ENCODE measurements at places on chromosomes 5 and 9. TPM values are rescaled to one million over a fixed set of nuclear protein-coding genes. Genes with fewer than 3 reads are reported as not detected.

GRCh38 chr5:128436749-128437188 is 101.3 kb downstream of the FBN2 start:
- H3K27me3 ChIP-seq, result no peaks in the 10 kb centered on the region
- H3K27ac ChIP-seq, result no peak overlapping the region
- no peaks in the 10 kb centered on the region for H3K4me1 ChIP-seq
- H3K4me3 ChIP-seq, result no peak overlapping the region
- DNase-seq, result no peak

- H3K4me3 ChIP-seq, result no peak overlapping the region
- peaks cover 88% of the 10 kb centered on the region for H3K27me3 ChIP-seq
- H3K4me1 ChIP-seq, result peaks cover 12% of the 10 kb centered on the region
- DNase-seq, result no peak
Measured at GRCh38 chr9:77021291-77021894, 1.9 kb downstream of the FOXB2 start.

GRCh38 chr9:96484521-96484931 is 34.6 kb downstream of the HABP4 start:
- H3K4me3 ChIP-seq, result no peak overlapping the region
- H3K27ac ChIP-seq, result no peak overlapping the region
- H3K27me3 ChIP-seq, result no peaks in the 10 kb centered on the region
- DNase-seq, result no peak
- H3K36me3 ChIP-seq, result no peaks in the 10 kb centered on the region

- peaks cover 14% of the 10 kb centered on the region for H3K4me1 ChIP-seq
- H3K4me3 ChIP-seq, result peak overlapping the region; percentile 83
- H3K27ac ChIP-seq, result peak overlapping the region; percentile 97
- H3K36me3 ChIP-seq, result peaks cover 33% of the 10 kb centered on the region
- no peaks in the 10 kb centered on the region for H3K27me3 ChIP-seq
Measured at GRCh38 chr5:87411973-87412629, 629 bp downstream of the CCNH start.

- no peak overlapping the region for H3K4me3 ChIP-seq
- H3K4me1 ChIP-seq, result no peaks in the 10 kb centered on the region
- no peak for DNase-seq
- H3K27ac ChIP-seq, result no peak overlapping the region
Measured at GRCh38 chr5:142929587-142929986, 159.4 kb downstream of the ARHGAP26 start.

DNA sequence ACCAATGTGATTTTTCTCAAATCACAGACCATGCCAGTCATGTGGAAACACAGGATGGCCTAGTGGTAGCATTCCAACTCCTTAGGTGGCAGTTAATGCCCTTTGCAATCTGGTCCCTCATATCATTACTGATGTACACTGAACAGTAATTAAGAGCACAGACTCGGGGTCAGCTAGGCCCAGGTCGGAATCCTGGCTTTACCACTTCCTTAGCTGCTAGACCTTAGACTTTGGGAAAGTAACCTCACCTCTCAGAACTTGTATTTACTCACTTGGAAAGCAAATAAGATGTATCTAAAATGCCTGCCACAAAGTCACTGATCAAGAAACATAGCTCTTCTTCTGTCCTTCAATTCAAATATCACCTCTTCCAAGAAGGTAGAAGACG is 112.8 kb downstream of the MAPKAP1 start:
- H3K27ac ChIP-seq, result no peak overlapping the region
- DNase-seq, result no peak
- H3K27me3 ChIP-seq, result no peaks in the 10 kb centered on the region
- no peaks in the 10 kb centered on the region for H3K36me3 ChIP-seq

- no peaks in the 10 kb centered on the region for H3K36me3 ChIP-seq
- no peak overlapping the region for H3K4me3 ChIP-seq
- DNase-seq, result no peak
- H3K27me3 ChIP-seq, result no peaks in the 10 kb centered on the region
Measured at GRCh38 chr5:42507451-42508097, 84.3 kb downstream of the GHR start.

DNA sequence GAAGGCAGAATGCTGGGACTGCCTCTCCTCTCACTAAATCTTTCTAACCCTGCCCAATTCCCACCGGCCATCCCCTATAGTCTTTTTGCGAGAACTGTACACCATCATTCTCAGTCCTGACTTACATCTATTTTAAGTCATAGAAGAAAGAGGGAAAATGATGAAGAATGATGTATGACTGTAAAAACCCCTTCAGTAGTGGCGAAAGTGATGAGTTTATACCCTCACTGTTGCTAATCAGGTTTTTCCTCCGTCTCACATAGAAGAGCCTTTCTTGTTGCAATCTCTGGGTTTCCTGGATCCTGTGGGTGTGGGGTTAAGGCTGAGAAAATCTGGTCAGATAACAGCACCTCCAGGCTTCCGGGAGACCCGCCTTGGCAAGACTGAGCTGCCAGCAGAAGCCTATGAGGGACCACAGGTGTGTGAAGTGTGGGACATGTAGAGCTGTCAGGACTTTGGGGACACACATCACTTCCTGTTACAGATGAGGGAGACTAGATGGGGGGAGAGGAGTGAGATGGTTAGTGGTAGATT is 147.1 kb upstream of the SLC12A2 start:
- no peak for DNase-seq
- no peaks in the 10 kb centered on the region for H3K36me3 ChIP-seq
- no peak overlapping the region for H3K4me3 ChIP-seq
- H3K27me3 ChIP-seq, result no peaks in the 10 kb centered on the region

DNA sequence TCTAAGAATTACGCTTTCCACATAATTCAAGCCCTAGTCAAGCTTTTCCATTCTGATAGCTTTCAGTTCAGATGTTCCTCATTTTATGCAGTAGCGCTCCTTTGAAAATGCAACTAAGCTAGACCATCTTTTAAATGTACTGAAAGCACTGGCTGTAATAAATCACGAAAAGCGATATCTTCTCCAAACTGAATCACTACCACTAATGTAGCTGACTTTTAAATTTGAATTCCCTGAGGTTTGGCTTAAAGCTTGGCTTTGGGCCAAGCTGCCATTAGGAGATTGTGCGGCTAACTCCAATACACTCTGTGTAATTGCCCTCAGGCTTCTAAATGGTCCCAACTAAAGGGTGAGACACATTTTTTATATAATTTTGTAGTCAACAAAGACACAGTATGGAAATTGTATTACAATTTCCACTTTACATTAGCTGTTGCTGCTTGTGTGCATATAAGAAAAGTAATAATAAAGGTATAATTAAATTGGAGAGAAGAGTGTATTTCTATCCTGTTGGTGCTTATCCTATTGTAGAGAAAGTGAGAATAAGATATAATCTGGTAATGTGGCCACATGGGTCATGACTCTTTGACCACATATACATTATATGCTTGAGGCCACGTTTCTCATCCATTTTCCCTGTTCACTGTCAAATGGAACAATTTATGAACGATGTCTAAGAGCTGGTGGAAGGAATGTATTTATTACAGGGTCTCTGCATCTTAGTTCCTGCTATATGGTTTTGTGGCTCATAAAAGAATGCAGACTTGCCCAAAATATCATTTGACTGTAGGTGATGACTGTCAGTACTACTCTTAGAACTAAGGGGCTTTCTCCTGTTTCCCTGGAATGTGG is 118.7 kb upstream of the TAF11L2 start:
- DNase-seq, result no peak
- H3K27ac ChIP-seq, result no peak overlapping the region
- H3K27me3 ChIP-seq, result no peaks in the 10 kb centered on the region
- H3K4me3 ChIP-seq, result no peak overlapping the region
- no peaks in the 10 kb centered on the region for H3K4me1 ChIP-seq

DNA sequence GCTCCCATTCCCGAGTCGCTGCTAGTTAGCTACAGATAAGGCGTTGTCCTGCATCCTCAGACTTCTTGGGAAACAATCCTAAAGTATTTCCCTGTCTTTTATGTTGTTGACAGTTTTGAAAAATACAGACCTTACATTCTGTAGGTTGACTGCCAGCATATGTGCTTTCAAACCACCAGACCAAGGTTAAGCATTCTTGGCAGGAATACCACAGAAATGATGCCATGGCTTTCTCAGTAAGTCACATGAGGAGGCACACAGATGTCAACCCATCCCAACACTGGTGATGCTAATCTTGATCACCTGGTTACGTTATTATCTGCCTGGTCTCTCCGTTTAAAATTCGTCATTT is 871 bp downstream of the GLE1 start:
- no peaks in the 10 kb centered on the region for H3K27me3 ChIP-seq
- no peaks in the 10 kb centered on the region for H3K36me3 ChIP-seq
- H3K27ac ChIP-seq, result peak overlapping the region; percentile 88
- DNase-seq, result no peak

SPATA6L gene
- total RNA-seq, result 2.9 TPM

UBE2R2 gene
- total RNA-seq, result 18.7 TPM

NRG2 gene
- total RNA-seq, result 9.0 TPM

CHSY3 gene
- 0.84 TPM for total RNA-seq

SLC46A2 gene
- total RNA-seq, result not detected

GPR151 gene
- total RNA-seq, result not detected

TAS2R1 gene
- not detected for total RNA-seq

Measured in adrenal gland (tissue), 19 donors.